ENCODE measurements at places on chromosomes 7 and 10.

DNA sequence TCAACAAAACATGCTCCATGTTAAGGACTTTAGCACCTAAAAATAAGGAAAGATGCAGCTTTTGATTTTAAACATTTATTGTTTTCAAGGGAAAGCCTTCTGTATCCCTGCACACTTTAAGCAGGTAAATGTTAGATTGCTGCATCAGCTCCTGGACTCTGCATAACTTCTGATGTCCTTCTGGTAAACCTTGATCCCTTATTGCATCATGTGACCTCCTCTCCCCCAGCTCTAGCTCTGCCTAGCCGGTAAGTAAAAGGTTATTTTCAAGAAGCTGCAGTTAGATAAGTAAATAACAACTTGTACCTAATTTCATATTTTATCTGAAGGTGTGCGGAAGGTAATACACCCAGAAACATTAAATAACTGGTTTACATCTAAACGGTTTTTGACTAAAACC, 37.5 kb downstream of the PDK4 start:
- no peak for DNase-seq

DNA sequence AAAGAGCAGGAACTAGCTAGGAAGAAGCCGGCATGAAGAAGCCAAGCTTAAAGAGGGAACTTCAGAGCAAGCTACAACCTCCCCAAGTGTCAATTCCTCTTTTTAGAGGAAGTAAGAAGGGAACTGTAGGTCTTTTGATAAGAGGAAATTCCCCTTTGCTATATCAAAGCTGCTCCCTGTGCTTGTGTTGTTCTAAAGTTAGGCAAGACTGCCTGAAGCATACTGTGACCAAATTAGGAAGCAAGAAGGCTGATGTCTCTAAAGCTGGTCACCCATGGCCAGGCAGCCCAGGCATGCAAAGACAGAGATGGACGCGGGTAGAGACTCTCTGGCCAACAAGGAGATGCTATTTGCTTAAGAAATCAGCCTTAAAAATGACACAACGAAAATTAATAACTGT, 87.9 kb downstream of the RNF216 start:
- peak; percentile 23 for DNase-seq

DNA sequence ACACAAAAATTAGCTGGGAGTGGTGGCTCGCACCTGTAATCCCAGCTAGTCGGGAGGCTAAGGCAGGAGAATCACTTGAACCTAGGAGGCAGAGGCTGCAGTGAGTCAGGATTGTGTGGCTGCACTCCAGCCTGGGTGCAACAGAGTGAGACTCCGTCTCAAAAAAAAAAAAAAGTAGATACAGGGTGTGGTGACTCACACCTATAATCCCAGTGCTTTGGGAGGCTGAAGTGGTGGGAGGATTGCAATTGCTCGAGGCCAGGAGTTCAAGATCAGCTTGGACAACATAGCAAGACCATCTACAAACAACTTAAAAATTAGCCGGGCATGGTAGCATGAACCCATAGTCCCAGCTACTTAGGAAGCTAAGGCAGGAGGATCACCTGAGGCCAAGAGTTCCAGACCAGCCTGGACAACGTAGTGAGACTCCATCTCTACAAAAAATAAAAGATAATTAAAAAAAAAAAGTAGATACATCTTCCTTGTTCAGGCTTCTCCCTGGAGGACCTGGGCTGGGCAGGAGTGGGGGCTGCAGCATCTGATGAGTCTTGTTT, 2.0 kb downstream of the MOSPD3 start:
- no peak for DNase-seq

DNA sequence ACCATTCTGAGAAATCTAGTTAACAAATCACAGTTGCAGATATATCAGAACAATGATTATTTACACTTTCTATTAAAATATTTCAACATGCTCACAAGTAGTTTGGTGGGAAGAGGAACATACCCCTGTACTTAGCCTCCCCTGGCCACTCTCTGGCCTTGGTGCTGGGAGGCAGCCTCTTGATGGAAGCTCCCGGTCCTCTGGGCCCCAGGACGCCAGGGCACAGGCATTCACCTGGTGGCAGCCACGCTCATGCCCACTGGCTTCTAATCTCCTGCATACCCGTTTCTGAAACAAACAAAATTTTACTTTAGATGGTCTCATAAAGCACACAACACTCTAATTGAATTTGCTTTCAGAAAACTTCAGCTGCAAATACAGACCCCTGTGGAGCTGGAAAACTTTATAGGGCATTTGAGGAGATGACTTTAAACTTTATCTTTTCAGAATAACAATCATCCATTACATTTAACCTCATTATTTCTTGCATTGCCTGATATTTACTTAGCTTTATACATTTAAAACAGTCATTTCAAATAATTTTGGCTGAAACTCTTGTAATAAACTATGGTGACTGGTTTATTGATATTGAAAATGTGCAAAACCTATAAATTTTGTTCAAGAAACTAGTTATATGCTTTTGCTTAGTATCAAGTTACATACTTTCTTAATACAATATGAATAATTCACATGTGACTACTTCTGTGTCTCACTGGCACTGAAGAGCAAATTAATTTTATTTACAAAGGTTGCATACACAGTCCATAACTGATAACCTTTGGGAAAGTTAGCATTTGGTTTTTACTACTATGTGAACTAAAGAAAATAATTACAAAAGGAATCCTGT, 30.8 kb downstream of the C10orf143 start:
- no peak for DNase-seq

DNA sequence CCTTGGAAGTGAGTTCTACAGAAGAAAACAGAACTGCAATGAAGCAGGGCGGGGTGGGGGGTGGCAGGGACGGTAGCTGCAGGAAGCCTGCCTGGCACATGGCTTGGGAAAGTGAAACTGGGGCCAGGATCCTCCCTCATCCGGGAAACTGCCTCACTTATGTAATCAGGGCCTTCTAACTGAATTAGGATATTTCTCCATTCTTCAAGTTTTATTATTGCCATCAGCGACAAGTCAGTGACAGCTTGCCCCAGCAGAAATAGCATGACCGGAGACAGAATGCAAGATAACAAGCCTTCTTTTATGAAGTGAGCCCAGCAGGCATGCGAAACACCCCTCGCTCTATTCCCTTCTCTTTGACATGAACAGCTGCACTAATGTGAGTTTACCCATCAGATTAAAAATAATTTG, 77.5 kb upstream of the CACUL1 start:
- no peak for DNase-seq

- DNase-seq = no peak
These were observed 132.9 kb downstream of the FZD1 start for GRCh38 chr7:91397096-91397495.

- DNase-seq = no peak
These were observed 141.6 kb upstream of the WNT16 start for GRCh38 chr7:121187222-121187621.

GRCh38 chr7:96299496-96299895, 22.4 kb downstream of the SLC25A13 start:
- no peak for DNase-seq

DNA sequence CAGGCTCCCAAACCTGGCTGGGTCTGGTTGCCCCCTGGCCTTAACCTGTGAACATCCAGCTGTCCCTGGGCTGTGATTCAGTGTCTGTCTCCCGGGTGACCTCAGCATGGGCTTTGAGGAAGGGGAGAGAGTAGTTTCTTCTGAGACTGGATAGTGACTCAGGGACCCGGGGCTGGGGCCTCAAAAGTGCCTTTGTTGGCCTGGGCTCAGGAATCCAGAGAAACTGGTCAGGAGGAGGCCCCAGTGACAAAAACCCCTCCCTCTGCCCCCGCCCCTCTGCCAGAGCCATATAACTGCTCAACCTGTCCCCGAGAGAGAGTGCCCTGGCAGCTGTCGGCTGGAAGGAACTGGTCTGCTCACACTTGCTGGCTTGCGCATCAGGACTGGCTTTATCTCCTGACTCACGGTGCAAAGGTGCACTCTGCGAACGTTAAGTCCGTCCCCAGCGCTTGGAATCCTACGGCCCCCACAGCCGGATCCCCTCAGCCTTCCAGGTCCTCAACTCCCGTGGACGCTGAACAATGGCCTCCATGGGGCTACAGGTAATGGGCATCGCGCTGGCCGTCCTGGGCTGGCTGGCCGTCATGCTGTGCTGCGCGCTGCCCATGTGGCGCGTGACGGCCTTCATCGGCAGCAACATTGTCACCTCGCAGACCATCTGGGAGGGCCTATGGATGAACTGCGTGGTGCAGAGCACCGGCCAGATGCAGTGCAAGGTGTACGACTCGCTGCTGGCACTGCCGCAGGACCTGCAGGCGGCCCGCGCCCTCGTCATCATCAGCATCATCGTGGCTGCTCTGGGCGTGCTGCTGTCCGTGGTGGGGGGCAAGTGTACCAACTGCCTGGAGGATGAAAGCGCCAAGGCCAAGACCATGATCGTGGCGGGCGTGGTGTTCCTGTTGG, at the start of gene CLDN4:
TSS of gene CLDN4 (plus strand) at position 316 of the 903 bp plus-strand sequence. CDS start at position 522, 206 bp downstream.
- peak; percentile 100 for DNase-seq

GRCh38 chr10:16599662-16600061, 78.0 kb upstream of the C1QL3 start:
- no peak for DNase-seq

- no peak for DNase-seq
These were observed 77.1 kb downstream of the KCNMA1 start for GRCh38 chr10:77560471-77560870.

GRCh38 chr7:151905766-151906165, 28.9 kb upstream of the PRKAG2 start:
- DNase-seq = no peak

DNA sequence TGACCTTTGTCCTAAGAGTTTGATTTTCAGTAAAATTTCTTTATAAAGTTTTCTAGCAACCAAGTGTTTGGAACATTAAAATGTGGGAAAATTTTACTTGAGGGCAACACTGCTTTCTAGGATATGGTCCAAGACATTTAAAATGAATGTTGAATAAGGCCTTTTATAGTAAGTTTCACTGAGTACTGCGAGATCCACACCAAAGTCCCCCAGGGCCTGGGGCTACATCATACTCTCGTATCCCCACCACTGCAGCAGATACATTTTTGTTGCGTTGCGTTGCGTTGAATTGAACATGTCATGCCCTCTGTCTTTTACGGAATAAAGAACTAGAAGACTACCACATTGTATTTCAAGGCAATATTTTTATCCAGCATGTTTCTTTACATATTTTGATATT, 44.5 kb downstream of the PRTFDC1 start:
- DNase-seq = no peak

DNA sequence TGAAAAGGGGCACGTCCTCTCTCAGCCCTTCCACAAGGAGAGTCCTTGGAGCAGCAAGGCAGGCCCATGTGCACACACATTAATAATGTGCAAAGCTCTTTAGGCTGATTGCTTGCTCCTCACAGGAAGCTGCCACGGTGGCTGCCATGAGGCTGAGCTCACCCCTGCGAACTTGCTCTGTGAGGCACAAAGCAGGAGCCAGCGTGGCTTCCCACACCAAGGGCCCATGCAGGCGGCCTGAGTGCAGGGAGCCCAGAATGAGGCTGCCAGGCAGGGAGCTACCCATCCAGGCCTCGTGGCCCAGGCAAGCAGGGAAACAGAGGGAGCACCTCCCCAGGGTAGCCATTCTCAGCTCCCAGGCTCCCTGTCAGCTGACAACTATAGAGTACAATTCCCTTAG, 242.9 kb downstream of the GRID1 start:
- DNase-seq = no peak

DNA sequence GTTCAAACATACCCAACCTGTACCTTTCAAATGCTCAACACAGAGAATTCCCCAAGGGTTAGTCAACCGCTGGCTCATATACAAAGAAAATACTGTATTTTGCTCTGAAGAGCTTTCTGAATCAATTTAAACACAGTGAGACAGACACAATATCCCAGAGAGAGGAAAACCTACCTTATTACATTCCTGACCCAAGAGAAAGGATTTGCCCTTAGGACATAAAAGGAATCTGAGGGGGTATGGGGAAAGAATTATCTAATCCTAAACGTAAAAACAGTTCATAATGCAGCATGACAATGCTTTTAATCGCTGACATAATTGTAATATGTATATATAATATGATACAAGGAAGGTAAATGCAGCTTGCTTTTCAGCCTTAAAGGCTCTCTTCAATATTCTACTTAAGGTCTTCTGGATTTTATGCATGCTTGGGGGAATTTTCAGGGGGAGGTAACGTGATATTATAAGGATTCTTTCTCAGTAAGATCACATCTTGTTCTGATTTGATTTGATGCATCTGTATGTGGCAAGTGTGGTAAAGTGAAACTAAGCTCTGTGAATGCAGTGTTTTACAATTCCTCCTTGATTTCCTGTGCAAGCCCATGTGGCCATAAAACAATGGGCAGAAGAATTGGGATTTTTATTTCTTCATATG, 240.5 kb downstream of the GLI3 start:
- no peak for DNase-seq

DNA sequence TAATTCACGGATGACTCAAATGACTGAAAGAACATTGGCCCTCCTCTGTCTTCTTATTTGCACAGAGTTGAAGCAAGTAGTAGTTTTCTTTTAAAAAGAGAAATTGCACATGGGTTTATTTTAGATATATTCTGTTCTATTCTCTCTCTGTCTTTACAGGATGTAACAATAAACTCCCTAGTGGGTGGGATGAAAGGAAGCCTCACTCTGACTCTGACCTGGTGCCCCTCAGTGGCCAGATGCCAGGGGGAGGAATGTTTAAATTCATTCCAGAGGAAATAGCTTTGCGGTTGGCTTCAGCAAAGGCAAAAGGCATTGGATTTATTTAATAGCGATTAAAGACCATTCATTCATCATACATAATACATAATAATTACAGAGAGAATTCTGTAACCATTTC, 156.4 kb upstream of the MTPN start:
- no peak for DNase-seq

DNA sequence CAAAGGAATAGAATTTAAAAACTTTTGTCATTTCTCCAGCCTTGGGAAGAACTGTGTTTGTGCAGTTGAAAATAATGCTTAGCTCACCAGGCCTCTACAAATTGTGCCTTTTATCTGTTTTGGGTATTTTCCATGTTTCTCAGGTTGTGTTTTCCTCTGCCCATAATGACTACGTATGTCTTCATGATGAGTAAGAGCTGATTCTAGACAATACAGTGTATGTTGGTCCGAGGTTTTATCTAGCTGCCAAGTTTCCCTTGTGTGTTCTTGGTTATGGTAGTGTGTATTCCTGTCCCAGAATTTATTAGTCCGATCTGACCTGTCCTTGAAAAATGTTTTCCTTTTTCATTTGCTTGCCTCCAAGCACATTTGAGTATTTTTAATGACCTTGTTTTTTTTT, 83.7 kb upstream of the GLCCI1 start:
- no peak for DNase-seq

DNA sequence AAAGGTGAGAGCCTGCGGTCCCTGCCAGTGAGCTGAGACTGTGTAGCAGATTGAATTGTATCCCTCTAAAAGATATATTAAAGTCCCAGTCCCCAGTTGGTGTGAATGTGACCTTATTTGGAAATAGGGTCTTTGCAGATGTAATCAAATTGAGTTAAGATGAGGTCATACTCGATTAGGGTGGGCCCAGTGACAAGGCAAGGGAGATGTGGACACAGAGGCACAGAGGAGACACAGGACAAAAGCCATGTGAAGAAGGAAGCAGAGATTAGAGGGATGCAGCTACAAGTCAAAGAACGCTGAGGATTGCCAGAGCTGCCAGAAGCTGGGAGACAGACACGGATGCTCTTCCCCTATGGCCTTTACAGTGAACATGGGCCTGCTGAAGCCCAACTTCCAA, 104.3 kb downstream of the CLEC2L start:
- no peak for DNase-seq

GRCh38 chr7:76193883-76194282, 7.8 kb upstream of the SRRM3 start:
- no peak for DNase-seq

- DNase-seq = peak; percentile 77
These were observed 110.8 kb upstream of the LRGUK start for GRCh38 chr7:134016223-134016941.

GRCh38 chr10:107434201-107434600, 269.7 kb upstream of the SORCS1 start:
- no peak for DNase-seq

GRCh38 chr10:10865913-10866312, 151.8 kb upstream of the CELF2 start:
- no peak for DNase-seq
